Mucosa of gallbladder (tissue), 1 donor: ENCODE measurements at places on chromosomes 13 and 19. TPM values are rescaled to one million over a fixed set of nuclear protein-coding genes. Genes with fewer than 3 reads are reported as not detected.
A peak's percentile ranks its signal among the peaks of the same experiment; 100 is the strongest.

- DNase-seq = no peak
Measured at GRCh38 chr13:96678801-96679200, 315.5 kb downstream of the OXGR1 start.

DNA sequence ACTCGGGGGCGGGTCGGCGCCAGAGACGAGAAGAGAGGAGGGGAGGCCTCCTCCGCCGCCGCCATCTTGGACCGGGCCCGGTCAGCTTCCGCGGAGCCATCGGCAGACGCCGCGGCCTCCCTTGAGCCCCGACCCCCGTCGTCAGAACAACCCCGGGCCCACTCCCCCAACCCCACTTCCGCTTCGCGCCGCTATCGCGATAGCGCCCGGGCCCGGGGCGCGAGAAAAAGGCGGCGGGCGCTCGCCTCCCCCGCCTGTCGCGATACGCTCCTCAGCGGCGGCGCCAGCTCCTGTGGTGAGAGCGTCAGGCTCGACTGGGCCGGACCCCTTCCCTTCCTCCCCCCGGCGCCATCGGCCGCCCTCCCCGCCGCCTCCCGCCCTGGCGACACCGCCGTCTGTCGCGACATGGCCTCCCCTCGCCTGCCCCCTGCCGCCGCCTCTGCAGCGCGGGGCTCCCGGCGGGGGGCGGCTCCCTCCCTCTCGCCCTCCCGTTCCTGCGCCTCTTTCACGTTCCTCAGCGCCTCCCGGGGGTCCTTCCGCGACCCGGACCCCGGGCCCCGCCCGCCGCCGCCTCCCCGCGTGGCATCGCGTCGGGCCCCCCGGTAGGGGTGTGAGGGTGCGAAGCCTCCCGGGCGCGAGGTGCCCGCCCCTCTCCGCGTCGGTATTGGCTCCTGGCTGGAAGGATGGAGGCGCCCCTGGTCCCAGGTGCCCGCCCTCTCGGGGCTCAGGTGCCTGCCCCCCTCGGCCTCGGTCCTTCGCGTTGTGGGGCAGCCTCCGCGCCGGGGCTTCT lies at the start of gene CNOT3:
Gene CNOT3, plus strand, starts transcription at position 64 of the 790 bp plus-strand sequence. CDS start 5,217 bp downstream, outside the sequence.
- no peak for DNase-seq

DNA sequence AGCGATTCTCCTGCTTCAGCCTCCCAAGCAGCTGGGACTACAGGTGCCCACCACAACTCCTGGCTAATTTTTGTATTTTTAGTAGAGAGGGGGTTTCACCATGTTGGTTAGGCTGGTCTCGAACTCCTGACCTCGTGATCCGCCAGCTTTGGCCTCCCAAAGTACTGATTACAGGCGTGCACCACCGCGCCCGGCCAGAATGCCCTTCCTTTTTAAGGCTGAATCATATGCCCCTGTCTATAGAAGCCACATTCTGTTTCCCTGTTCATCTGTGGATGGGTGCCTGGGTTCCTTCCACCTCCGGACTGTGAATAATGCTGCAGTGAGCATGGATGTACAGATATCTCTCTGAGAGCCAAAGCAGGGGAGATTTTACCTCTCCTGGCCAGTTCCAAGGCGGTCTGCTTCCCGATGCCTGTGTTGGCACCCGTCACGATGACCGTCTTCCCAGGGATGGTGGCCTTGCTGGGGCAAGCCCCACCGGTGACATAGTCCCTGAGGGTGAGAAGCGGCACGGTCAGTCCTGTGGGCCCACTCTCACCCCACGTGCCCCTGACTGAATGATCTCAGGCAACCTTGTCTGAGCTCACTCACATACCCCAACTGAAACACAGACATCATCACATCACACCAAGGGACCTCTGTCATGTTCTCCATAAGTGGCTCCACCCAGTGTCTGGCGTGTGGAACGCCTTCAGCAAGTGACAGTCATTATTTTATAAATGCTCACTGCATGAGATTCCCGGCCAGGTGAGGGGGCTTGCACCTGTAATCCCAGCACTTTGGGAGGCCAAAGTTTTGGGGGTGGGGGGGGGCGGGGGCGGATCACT lies 4.0 kb downstream of the RDH13 start:
- no peak for DNase-seq

GRCh38 chr19:13506471-13506820 lies at the start of gene CACNA1A:
Gene CACNA1A (minus strand): TSS chr19:13506479. CDS start chr19:13506224, 255 bp downstream.
- no peak for DNase-seq

DNA sequence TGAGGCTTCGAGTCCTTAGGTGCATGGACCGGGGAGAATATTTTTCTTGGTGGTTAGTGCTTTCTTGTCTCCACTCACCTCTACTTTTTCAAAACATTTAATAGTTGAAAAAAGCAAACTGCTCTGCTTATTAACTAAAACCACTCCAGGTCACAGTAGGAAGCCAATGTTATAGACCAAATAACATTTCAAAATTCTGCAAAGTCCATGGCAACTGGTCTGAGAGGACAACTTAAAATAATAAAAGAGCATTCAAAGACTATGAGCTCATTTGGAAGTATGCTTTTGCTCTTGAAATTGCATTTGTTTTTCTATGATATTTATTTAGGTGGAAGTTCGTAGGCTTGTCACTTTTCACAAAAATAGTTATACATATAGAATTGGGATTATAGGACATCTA lies 483.0 kb downstream of the DCT start:
- no peak for DNase-seq

The DNAAF3 gene
- total RNA-seq = 7.3 TPM

The KLK5 gene
- not detected for total RNA-seq

The B3GNT8 gene
- total RNA-seq = 2.4 TPM

DNA sequence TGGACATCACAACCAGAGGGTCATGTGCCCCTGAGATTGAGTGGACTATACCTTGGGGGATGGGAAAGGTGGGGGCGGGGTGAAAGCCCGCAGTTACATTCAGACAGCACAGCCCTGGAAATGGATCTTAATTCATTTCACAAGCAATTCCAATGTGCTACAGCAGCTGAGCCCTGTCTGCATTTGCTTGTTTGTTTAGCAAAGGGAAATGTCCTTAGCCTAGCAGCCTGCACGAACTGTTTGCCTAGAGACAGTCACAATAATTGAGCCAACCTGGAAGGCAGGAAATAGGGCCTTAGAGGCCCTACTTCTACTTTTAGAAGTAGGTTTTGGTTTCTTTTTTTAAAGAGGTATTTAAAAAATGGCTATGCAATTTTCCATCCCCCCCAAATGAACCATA lies 177.3 kb upstream of the KL start:
- peak; percentile 14 for DNase-seq

DNA sequence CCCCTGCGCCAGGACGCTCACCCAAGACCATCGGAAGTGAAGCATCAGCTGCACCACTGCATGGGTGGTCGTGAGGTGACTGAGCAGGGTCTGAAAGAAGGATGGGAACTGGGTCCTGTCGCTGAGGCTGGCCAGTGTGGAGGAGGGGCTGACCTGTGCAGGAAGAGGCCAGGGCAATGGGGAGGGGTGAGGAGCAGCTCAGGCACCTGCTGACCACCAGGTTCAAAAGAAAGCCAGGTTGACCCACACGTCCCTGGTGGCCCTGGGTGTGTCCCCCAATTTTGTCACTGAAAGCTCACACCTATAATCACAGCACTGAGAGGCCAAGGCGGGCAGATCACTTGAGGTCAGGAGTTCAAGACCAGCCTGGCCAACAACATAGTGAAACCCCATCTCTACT lies 13.7 kb upstream of the ZSCAN1 start:
- no peak for DNase-seq

GRCh38 chr19:47492137-47492533 lies 8.1 kb upstream of the KPTN start:
- DNase-seq = no peak

- no peak for DNase-seq
Measured at GRCh38 chr13:31433207-31433606, 233.4 kb downstream of the B3GLCT start.

The ZNF439 gene
- total RNA-seq = 16.3 TPM

The PEAK3 gene
- total RNA-seq = 1.0 TPM

DNA sequence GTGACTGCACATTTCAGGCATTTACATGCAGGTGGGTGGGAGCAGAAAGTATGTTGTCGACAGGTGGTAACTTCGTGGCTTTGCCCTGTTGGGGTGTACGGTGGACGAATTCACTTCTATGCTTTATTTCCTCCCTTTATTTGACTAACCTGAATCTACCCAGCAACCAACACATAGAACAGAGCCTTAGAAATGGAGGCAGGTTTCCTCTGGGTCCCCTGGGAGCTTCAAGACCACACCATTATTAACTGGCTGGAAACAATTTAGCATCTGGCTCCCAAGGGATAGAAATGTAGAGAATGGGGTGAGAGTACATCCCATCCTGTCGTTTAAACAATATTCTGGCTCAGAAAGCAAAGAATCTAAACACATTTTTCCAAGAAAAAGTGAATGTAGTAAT lies 244.4 kb downstream of the DLEU7 start:
- no peak for DNase-seq

DNA sequence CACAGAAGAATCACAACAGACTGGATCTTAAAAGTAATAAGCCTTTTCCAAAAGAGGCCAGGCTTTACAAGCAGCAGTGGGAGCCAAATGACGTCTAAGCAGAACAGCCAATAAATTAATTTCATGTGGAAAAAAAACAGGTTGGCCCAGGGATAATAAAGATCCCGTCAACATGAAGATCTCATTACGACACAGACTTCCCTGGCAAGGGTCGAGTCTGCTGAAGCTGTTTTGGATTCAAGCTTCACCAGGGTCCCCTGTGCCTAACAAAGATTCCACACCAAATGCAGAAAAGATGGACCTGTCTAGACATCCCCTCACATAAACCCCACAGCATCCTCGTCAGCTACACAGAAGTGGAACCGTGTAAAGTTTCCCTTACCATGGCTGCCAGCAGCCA lies 215.1 kb upstream of the ZNF507 start:
- DNase-seq = no peak

DNA sequence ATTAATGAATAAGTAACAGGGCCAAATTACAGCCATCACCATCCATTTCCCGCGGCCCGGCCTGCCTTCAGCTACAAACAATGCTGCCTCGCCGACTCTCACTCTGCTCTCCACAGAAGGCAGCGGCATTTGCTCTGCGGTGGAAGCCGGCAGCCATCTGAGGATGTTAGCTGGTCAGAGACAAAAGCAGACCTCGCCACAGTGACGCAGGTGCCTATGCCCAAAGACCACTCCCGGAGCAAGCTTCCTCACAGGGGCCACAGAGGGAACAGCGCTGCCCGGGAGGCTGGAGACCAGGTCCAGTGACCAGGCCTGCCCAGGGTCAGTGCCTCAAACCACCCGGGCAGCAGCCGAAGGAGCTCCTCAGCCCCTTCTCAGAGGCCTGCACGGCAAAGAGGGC lies 16.4 kb downstream of the PEPD start:
- DNase-seq = no peak

The CEACAM4 gene
- total RNA-seq = 0.35 TPM

- DNase-seq = no peak
Measured at GRCh38 chr13:94664889-94665288, 47.5 kb downstream of the SOX21 start.

DNA sequence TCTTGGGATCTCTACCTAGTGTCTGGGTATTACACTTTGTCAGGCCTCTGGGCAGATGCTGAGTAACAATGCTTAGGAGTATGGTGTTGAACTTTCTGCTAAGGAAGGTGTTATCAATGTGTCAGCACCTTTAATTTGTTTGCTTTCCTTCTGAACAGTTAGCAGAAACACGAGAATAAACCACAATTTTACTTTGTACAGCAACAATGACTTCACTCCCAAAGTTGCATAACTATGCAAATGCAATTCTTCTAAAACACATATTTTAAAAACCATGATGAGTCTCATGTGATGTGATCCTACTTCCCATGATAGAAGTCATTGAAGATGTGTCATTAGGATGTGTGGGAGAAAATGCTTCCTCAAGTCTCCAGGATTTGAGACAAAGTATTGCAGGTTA lies 155.0 kb downstream of the POSTN start:
- DNase-seq = no peak
